ENCODE measurements at places on chromosomes 3 and 15. TPM values are rescaled to one million over a fixed set of nuclear protein-coding genes. Genes with fewer than 3 reads are reported as not detected.

TM6SF1 gene
- 17.5 TPM for polyA plus RNA-seq

GRCh38 chr15:61063875-61064320 lies 165.2 kb downstream of the RORA start:
- peaks cover 35% of the 10 kb centered on the region for H3K4me1 ChIP-seq
- H3K4me3 ChIP-seq = no peak overlapping the region
- no peak overlapping the region for H3K27ac ChIP-seq
- no peaks in the 10 kb centered on the region for H3K36me3 ChIP-seq
- H3K27me3 ChIP-seq = no peaks in the 10 kb centered on the region

A4GNT gene
- not detected for polyA plus RNA-seq

POMGNT2 gene
- polyA plus RNA-seq = 14.3 TPM

DNA sequence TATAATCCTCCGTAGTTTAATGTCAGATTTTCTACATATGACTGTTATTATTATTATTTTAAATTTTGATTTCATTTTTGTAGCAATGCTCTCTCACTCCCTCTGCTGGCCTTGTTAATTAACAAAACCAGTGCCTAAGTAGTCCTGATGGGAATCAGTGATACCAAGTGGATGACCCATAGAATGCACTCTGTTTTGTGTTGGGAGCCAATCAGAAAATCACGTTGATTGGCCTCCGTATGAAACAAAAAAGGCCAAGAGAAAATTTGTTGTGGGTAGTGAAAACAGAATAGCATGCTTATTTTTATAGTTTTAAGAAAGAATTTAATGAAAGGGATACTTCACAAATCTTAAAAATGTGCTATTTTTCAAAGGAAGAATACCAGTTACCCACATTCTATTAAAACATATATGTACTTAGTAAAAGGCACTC lies 34.4 kb upstream of the MEIS2 start:
- H3K27ac ChIP-seq = no peak overlapping the region
- H3K27me3 ChIP-seq = no peaks in the 10 kb centered on the region
- H3K4me1 ChIP-seq = no peaks in the 10 kb centered on the region

DNA sequence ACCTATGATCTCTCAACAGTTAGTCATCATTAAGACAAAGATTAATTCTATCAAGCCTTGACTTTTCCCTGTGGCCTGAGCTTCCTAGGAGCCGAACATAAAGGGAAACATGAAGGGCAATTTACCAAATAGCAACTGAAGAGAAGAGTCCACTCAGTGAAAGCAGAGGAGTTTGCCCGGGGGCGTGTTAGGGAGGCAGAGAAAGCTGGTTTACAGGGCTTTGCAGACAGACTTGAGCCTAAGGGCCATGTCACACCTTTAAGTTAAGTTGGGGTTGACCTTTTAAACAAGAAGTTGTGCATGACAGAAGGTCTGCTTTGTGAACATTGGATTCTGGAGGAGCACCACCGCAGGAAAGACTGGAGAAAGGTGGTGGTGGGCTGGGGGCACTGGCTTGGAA lies 701.8 kb upstream of the CFAP20DC start:
- no peaks in the 10 kb centered on the region for H3K27me3 ChIP-seq
- H3K4me3 ChIP-seq = no peak overlapping the region
- no peak for DNase-seq

DNA sequence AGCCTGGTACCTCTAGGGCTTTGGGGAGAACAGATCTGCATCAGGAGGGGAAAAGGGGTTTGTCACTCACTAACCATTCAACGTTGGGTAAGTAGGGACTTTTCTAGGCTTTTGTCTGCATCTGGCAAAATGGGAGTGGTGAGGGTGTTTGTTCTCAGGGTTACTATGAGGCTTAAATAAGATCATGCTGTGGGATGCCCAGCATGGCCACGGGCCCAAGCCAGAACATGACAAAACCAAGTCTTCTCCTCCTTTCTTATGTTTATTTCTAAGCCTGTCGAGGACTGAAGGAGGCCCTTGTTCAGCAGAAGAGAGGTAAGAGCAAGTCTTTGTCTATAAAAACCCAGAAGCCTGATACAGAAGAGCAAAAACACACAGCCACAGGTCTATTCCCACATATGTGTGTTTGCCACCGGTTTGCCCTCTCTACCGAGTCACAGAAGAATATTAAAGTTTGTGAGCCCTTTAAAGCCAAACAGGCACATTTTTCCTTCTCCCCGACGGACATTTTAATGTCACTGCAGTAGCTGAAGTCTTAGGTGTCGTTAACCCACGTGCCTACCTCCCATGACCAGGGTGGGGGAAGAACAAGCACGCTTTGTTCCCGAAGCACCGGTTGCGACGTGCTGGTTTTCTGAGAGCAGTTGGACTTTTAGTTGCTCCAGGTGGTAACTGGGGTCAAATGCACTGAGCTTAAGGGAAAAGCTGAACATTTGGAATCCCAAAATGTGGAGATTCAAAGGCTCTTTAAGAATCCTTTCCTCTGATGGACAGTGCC lies 72.1 kb downstream of the NOX5 start:
- H3K4me3 ChIP-seq = no peak overlapping the region
- peaks cover 19% of the 10 kb centered on the region for H3K4me1 ChIP-seq
- no peaks in the 10 kb centered on the region for H3K27me3 ChIP-seq

EIF1B gene
- polyA plus RNA-seq = 86.1 TPM

GRCh38 chr3:58657036-58657520 lies 9.5 kb downstream of the FAM3D start:
- no peak overlapping the region for H3K27ac ChIP-seq
- peaks cover 6% of the 10 kb centered on the region for H3K27me3 ChIP-seq
- no peak overlapping the region for H3K4me3 ChIP-seq
- no peak for DNase-seq

C3orf22 gene
- not detected for polyA plus RNA-seq

KLHDC8B gene
- 36.1 TPM for polyA plus RNA-seq

FEZF2 gene
- polyA plus RNA-seq = not detected

DNA sequence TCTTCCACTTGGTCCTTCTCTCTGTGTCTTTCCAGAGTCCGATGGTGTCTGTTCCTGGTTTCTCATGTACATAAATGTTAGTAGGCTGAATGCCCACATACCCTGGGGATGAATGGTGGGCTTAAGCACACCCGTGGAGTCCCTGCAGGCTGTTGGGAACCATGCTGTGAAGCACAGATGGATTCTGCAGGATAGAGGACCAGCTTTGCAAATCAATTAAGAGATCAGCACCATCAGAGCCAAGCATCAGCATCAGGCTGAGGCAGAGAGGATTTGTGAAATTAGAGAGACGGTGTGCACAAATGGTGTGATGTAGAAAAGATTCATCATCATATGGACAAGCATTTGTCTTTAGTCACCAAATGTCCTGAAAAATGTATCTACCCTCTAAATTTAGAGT lies 127.1 kb downstream of the SV2B start:
- DNase-seq = no peak
- H3K27ac ChIP-seq = no peak overlapping the region
- no peaks in the 10 kb centered on the region for H3K36me3 ChIP-seq
- H3K27me3 ChIP-seq = peaks cover 3% of the 10 kb centered on the region
- no peak overlapping the region for H3K4me3 ChIP-seq

DNA sequence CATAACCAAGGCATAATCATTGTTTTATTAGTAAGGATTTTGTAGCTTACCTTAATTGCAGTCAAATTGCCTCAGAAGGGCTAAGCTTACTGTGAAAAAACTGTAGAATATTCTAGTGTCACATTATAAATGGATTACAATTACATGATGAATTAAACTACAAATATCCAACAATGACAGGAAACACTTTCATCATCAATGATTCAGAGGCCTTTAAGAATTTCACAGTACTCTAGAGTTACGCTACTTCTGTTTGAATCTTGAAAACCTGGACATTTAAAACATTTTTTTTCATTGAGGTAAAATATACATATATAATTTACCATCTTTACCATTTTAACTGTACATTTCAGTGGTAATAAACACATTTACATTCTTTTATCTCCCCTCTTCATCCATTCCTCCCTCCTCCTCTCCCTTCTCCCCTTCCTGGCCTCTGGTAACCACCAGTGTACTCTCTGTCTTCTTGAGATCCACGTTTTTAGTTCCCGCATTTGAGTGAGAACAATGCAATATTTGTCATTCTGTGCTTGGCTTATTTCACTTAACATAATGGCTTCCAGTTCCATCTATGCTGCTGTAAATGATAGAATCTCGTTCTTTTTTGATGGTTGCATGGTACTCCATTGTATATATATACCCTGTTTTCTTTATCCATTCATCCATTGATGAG lies 54.7 kb downstream of the GJD2 start:
- H3K27ac ChIP-seq = no peak overlapping the region
- H3K4me1 ChIP-seq = no peaks in the 10 kb centered on the region
- no peak for DNase-seq
- H3K27me3 ChIP-seq = no peaks in the 10 kb centered on the region
- H3K4me3 ChIP-seq = no peak overlapping the region

ARHGAP31 gene
- polyA plus RNA-seq = 2.7 TPM

- H3K36me3 ChIP-seq = no peaks in the 10 kb centered on the region
- DNase-seq = no peak
- no peaks in the 10 kb centered on the region for H3K4me1 ChIP-seq
- H3K27me3 ChIP-seq = no peaks in the 10 kb centered on the region
Measured at GRCh38 chr15:33171202-33171601, 23.3 kb downstream of the FMN1 start.

ADGRG7 gene
- polyA plus RNA-seq = 0.04 TPM

DNA sequence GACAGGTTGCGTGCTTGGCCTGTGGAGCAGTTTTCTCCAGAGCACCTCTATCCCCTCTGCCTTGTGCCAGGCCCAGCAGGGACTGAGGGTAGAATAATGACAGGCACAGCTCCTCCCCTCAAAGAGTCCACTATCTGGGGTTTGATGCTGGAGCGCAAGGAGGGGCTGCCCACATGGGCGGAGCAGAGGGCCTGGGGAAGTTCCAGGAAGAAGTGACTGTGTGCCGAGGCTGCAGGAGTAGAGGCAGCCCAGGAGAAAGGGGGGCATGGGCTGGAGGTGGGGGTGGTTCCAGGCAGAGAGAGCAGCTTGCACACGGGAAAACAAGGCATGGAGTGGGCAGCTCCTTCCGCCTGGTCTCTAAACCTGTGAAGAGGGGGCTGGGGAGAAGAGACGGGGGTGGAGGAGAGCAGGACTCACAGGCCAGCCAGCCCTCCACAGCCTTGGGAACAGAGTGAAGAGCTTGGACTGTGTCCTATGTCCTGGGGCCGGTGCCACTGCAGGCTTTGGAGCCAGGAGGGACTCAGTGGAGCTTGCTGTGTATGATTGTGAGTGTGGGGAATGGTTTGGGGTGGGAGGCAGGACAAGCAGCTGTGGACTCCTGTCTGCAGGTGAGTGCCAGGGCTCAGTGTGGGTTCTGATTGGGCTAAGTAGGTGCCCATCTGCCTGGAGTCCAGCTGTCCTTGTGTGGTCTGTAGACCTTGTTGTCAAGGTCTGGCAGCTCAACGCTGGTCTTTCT lies 48.1 kb downstream of the APBA2 start:
- no peaks in the 10 kb centered on the region for H3K36me3 ChIP-seq
- H3K27ac ChIP-seq = no peak overlapping the region
- peaks cover 4% of the 10 kb centered on the region for H3K27me3 ChIP-seq
- H3K4me3 ChIP-seq = no peak overlapping the region
- DNase-seq = no peak

RASGRP1 gene
- polyA plus RNA-seq = not detected

- no peak overlapping the region for H3K27ac ChIP-seq
- H3K36me3 ChIP-seq = peaks cover 3% of the 10 kb centered on the region
- H3K4me1 ChIP-seq = no peaks in the 10 kb centered on the region
- no peak for DNase-seq
Measured at GRCh38 chr3:37742121-37742520, 119.6 kb upstream of the CTDSPL start.

DNA sequence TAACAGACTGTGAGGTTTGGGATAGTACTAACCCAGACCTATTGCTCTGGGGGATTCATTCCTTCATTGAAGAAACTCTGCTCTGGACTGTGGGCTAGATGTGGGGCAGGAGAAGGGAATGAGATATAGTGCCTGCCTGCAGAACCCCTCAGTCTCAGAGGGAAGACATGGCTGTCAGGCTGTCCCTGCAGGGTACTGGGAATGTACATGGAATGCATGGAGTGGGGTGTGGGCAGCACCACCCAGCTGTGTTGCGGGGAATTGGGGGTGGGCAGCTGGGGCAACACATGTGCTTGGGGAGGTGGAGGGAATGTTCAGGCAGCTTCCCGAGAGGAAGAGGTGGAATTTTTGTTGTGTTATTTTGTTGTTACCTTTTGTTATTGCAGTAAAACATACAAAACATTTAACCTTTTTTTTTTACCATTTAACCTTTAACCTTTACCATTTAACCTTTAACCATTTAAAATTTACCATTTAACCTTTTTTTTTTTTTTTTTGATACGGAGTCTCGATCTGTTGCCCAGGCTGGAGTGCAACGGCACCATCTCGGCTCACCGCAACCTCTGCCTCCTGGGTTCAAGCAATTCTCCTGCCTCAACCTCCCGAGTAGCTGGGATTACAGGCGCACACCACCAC lies 7.3 kb downstream of the PAQR5 start:
- H3K4me1 ChIP-seq = no peaks in the 10 kb centered on the region
- peaks cover 29% of the 10 kb centered on the region for H3K27me3 ChIP-seq
- no peaks in the 10 kb centered on the region for H3K36me3 ChIP-seq

GRCh38 chr15:88805031-88805780 lies 2.0 kb downstream of the ACAN start:
- no peaks in the 10 kb centered on the region for H3K27me3 ChIP-seq
- no peak overlapping the region for H3K27ac ChIP-seq
- no peaks in the 10 kb centered on the region for H3K36me3 ChIP-seq
- H3K4me3 ChIP-seq = no peak overlapping the region
- no peaks in the 10 kb centered on the region for H3K4me1 ChIP-seq
- DNase-seq = no peak

DNA sequence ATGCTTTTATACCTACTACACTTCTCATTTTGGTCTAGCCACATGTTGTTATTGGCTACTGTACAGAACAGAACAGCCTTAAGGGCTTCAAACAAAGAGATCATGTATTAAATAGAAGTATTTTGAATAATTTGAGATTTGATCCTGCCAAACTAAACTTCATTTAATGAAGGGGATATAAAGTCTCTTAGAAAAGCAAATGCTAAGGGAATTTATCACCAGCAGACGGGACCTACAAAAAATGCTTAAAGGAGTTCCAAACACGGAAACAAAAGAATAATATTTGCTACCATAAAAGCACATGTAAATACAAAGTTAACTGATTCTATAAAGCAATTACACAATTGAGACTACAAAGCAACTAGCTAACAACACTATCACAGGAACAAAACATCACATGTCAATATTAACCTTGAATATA lies 23.6 kb upstream of the FMN1 start:
- H3K4me1 ChIP-seq = no peaks in the 10 kb centered on the region
- no peaks in the 10 kb centered on the region for H3K27me3 ChIP-seq
- no peak overlapping the region for H3K27ac ChIP-seq
- no peaks in the 10 kb centered on the region for H3K36me3 ChIP-seq
- no peak for DNase-seq
- no peak overlapping the region for H3K4me3 ChIP-seq
